Stimulated activated CD8-positive, alpha-beta memory T cell treated with anti-CD3 and anti-CD28 coated beads, Interleukin-4, amount 100 ng/mL, for 24 hours (primary cell): ENCODE measurements at places on chromosomes 6 and 20.

GRCh38 chr6:169023161-169023874 is 230.3 kb downstream of the THBS2 start:
- no peak for DNase-seq

DNA sequence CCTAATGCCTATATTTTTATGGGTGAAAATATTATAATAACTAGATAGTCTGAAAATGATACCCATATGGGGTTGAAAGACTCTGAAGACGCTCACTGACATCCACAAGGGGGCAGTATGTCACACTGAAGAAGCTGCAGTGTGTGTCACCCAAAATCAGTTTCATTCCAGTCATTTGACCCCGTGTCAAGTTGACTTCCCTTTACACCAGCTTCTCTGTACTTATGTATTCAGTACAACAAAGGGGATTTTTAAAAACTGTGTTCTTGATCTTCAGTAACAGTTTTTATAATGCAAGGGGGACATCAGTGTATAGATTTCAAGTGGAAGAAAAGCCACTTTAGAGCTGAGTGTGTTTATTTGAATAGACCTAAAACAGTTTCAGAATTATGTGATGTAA is 19.3 kb downstream of the FAXC start:
- peak; percentile 20 for DNase-seq

DNA sequence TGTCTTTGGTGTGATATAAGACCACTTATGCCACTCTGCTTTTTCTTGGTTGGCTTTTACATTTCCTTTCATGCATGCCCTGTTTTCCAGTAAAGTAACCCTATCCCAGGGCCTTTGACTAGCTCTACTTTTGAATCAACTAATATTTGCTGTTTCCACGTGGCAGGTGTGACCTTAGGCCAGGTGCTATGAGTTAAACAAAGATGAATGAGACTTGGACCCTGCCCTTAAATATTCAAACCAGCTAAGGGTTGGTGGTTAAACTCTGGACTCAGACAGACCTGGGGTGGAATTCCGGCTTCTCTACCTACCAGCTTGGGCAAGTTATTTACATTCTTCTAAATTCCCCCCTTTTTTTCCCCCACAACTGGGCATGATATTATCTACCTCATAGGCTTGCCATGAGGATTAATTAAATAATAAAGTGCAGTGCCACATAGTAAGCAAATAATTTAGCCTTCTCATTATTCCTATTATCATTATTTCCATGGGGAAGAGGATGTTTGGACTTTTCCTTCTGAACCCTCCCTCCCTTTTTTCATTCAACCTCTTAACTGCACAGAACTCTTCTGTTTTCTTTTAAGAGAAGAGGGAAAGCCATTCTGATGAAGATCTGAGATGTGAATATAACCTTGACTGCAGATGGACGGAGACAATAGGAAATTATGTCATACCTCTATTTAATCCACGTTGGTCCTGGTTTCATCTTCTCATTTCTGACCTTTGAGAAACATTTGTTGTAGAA is 143.6 kb upstream of the TNFAIP3 start:
- DNase-seq: no peak

DNA sequence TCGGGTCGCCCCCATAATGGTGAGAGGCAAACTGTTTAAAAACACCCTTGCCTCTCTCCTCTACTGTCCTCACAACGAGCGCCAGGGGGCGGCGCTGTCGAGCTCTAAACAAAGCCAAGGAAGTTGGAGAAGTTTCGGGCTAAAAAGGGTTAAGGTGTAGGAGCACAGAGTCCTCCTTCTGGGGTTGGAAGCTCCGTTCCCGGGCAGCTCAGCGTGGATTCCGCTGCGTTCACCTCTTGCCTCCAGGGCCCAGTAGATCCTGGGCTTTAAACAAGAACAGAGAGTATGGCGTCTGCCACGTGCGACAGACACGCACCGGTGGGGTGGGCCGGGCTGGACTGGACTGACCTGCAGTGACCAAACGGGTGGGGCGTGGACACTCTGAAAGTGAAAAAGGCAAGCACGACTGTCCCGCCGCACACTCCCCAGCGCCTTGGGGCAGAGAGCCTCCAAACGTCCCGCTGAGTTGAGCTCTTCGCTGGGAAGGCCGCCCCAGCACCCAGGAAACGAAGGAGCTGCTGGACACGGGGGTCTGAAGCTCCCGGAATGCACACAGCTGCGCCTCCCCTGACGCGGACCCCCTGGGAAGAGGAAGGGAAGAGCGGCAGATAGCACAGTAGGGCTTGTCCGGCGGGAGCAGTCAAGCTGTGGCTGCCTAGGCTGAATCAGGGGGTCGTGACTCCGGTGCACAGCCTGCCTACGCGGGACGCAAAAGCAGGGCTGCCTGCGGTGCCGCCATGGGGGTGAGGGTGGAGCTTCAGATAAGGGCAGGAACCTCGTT is 1.6 kb upstream of the THBD start:
- no peak for DNase-seq

GRCh38 chr6:19803331-19804204 is 33.6 kb upstream of the ID4 start:
- DNase-seq: no peak

DNA sequence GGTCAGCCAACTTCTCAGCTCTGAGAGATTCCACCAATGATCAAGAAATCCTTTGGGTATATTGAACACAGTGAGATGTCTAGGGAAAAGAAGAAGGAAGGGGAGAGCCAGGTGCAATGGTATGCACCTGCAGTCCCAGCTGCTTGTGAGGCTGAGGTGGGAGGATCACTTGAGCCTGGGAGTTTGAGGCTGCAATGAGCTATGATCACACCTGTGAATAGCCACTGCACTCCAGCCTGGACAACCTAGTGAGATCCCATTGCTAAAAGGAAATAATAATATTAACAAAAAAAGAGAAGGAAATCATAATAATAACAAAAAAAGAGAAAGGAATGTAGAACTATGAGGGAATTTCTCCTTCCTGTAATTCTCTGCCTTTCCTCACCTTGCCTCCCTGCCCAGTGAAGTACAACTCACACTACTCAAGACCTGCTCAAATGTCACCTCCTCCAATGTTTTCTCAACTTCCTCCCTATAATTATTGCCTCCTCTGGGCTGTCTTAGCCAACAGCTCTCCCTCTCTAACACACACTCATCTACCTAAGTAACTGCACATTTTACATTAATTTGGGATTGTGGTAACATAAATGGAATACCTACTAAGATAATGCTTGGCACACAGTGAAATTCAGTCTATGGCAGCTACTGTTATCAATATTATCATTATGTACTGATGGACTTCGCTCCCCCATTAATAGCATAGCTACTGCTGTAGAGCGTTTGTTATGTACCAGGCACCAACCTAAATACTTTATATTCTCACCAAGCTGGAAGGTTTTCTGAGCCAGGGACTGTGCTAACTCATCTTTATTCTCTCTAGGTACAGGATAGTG is 103.6 kb downstream of the KIF13A start:
- no peak for DNase-seq

DNA sequence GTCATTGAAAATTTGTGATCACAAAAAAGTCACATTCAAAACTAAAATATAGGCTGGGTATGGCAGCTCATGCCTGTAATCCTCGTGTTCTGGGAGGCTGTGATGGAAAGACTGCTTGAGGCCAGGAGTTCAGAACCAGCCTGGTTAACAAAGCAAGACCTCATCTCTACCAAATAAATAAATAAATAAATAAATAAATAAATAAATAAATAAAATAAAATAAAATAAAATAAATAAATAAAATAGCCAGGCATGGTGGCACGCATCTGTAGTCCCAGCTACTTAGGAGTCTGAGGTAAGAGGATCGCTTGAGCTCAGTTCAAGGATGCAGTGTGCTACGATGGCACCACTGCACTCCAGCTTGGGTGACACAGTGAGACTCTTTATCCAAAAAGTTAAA is 343.1 kb upstream of the RUNX2 start:
- DNase-seq: no peak

DNA sequence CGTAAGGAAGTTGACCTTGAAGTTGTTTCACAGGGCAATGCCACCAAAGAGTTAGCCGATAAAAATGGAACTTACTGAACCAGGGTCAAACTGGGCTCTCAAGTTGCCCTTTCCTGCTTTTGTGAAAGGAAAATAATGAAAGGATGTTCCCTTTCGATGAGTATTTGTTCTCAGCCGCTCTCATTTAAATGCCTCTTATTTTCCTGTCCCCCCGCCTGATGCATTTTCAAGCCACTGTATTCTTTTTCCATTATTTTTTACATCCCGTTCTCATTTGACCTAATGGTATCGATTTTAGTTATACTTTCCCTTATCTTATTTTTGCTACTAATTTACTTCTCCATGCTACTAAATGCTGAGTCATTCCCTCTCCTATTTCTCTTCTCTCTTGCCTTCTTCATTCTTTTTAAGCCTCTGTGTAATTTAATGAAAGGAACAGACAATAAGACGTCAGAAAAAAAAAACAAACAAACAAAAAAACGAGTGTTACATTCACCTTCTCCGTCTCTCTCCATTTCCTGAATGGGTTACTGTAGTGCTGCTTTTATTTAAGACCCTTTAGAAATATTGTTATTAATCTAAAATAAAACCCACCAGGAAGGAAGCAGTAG is 655 bp upstream of the NDUFAF4 start:
- no peak for DNase-seq

- DNase-seq: no peak
These were observed 96.4 kb downstream of the RPS12 start for GRCh38 chr6:132910759-132911158.

GRCh38 chr20:31991339-31991705 is 18.9 kb upstream of the CCM2L start:
- DNase-seq: no peak

DNA sequence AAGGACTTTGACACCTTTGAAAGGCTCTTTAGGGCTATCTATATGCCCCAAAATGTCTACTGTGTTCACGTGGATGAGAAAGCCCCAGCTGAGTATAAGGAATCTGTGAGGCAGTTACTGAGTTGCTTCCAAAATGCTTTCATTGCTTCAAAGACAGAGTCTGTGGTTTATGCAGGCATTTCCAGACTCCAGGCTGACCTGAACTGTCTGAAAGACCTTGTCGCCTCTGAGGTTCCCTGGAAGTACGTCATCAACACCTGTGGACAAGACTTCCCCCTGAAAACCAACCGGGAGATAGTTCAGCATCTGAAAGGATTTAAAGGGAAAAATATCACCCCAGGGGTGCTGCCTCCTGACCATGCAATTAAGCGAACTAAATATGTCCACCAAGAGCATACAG is 65.2 kb downstream of the GCNT2 start:
- DNase-seq: no peak

GRCh38 chr6:43707767-43708166 is 20.2 kb upstream of the MRPS18A start:
- no peak for DNase-seq

- peak; percentile 32 for DNase-seq
These were observed 131.3 kb downstream of the GJA10 start for GRCh38 chr6:90025523-90026061.

GRCh38 chr20:19492116-19492515 is 265.9 kb upstream of the RIN2 start:
- DNase-seq: no peak

GRCh38 chr6:141211845-141212244 is 920.9 kb upstream of the GJE1 start:
- DNase-seq: no peak

DNA sequence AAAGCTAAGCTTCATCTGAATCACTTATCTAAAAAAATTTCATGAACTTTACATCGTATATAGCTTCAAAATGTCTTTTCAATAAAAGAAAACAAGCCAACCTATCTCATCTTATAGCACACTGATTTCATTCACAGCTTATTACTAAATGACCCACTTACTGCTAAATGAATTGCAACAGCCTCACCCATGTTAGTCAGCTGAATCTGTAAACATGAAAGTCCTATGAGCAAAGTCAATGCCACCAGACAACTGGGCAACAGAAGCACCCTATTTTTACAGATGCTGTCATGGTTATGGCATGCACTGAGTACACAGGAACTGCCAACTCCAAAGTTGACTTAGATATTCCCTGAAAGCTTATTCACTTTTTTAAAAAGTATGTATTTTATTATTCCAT is 41.2 kb upstream of the DST start:
- no peak for DNase-seq

GRCh38 chr6:2831392-2831791 is 10.3 kb downstream of the SERPINB1 start:
- no peak for DNase-seq

- no peak for DNase-seq
These were observed 2.9 kb downstream of the SIRPB1 start for GRCh38 chr20:1616858-1617434.

DNA sequence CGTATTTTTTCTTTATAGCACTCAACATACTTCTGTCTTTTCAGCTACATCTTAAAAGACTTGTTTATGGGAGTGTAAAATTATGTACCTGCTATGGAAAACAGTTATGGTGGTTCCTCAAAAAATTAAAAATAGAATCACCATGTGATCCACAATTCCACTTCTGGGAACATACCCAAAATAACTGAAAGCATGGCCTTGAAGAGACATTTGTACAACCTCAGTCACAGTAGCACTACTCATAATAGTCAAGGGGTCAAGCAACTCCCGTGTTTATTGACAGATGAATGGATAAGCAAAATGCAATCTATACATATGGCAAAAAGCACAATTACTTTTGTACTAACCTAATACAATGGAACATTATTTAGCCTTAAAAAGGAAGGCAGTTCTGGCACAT is 74.5 kb downstream of the METTL24 start:
- DNase-seq: no peak

- DNase-seq: no peak
These were observed 201.4 kb upstream of the HDDC2 start for GRCh38 chr6:125503181-125503580.

DNA sequence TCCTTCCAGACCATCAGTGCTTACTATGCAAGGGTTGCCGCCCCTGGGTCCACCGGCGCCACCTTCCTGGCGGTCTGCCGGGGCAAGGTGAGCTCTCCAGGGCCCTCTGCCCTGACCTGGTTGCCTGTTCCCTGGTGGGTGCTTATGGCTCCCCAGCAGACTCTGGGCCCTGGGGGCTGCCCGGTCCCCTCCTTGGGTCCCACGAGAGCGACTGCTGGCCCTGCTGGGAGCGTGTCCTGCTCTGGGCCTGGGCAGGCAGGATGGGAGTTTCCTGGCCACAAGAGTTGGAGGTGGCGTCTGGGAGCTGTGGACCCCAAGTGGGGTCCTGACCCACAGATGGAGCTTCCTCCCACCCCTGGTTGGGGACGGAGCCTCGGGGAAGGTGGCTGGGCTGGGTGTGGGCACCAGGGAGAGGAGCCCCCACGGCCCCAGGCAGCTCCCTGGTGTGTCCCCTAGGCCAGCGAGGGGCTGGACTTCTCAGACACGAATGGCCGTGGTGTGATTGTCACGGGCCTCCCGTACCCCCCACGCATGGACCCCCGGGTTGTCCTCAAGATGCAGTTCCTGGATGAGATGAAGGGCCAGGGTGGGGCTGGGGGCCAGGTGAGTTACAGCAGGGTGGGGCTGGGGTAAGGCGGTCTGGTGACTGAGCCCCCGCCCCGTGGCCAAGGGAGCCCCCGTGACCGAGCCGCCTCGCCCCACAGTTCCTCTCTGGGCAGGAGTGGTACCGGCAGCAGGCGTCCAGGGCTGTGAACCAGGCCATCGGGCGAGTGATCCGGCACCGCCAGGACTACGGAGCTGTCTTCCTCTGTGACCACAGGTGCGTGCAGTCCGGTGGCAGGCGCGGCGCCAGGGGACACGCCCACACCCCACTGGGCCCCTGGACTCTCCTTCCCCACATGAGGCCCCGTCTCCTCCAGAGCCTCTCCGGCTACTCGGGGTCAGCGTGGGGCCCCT is 7.1 kb upstream of the TNFRSF6B start:
- DNase-seq: no peak
